Stimulated activated CD8-positive, alpha-beta memory T cell treated with anti-CD3 and anti-CD28 coated beads, Interleukin-7, amount 100 ng/mL, for 48 hours (primary cell): ENCODE measurements at places on chromosomes 3 and 15.

DNA sequence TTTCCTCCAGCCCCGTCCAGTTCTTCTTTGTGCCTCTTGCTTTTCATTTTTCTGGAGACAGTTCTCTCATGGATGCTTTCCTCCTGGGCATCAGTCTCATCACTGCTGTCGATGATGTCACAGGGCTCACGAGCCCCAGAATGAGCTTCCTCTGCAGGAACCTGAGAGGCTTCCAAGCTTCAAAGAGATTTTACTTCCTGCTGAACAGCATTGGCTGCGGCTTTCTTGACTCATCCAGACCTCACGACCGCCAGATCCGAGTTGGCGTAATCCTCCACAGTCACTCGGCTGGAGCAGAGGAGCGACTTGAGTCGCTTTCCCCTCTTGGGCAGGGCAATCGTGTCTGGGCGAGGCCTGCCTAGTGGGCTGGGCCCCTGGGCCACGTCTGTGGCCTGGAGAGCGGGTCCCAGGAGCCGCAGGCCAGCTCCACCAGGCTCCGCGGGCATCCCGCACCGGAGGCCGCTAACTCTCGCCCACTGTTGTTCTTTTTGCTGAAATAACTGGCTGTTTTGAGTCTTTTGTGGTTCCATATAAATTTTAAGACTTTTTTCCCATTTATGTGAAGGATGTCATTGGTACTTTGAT, 20.8 kb upstream of the FAN1 start:
- no peak for DNase-seq

- no peak for DNase-seq
These were observed 83.6 kb downstream of the CLSTN2 start for GRCh38 chr3:140018556-140018955.

GRCh38 chr3:193996641-193997089, 139.3 kb upstream of the HES1 start:
- no peak for DNase-seq

GRCh38 chr3:32297366-32297765, 58.9 kb downstream of the CMTM8 start:
- no peak for DNase-seq

- no peak for DNase-seq
These were observed 18.9 kb downstream of the SPINK8 start for GRCh38 chr3:48314542-48314941.

DNA sequence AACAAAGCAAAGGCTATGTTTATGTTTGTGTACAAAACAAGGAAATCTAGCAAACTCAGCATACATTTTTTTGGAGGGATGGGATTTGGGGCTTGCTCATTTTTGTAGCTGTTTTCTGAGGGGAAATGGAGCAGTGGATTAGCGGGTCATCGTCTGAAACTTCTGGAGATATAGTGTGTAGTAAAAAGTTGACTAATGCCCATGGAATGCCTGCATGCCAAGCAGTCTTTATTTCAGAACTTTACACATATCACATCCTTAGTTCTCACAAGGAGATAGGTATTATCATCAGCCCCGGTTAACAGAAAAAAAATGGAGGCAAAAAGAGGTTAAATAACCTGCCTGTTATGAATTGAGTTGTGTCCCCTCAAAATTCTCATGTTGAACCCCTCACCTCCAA, 47.1 kb downstream of the ATP13A4 start:
- no peak for DNase-seq

- DNase-seq: no peak
These were observed 160.1 kb upstream of the BHLHE40 start for GRCh38 chr3:4818986-4819693.
